COLO829 (cell line): ENCODE measurements at places on chromosomes 12 and 14.

DNA sequence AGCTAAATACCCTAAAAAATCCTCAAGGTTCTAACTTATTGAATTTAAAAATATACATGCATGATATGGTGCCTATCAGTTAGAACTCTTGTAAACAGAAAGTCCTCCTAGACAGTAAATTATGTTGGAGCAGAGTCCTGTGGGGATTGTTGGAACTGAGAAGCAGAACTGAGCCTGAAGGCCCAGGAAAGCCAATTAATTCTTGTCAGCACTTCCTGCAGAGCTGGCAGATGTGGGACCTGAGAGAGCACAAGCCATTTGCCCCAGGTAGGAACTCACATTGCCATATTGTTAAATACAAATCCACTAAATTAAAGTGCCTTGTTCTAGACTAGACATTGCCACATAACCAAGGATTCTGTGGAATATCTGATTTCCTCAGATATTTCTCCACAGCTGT is 117.1 kb downstream of the RTN1 start:
- no peak for DNase-seq

DNA sequence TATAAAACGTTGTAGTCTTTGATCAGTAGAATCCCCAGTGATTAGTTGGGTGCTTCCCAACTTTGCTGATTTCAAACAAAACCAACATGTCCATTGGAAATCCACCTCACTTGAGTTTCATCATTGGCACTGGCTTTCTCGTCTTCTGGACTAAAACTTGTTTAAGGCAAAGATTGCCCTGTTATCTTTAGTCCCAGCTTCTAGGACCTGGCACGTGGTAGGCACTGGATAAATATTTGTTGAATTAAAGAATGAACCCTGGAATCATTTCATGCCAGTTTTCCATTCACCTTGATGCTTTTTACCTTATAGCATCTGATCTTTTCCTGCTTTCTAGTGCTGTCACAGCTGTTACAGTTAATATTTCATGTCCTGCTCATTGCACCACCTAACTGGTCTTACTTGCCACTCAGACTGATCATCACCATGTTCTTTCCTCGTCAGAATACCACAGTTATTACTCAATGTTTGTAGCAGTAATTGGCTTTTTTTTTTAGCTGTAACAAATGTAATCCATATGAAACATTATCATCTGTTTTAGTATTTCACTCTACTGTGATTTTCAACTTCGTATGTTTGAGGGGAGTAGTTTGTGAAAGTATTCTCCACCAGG is 7.3 kb upstream of the C12orf50 start:
- DNase-seq: no peak

GRCh38 chr12:56061982-56062381 is 18.0 kb upstream of the ERBB3 start:
- no peak for DNase-seq

- no peak for DNase-seq
These were observed 92.2 kb upstream of the DAAM1 start for GRCh38 chr14:59096303-59096702.

DNA sequence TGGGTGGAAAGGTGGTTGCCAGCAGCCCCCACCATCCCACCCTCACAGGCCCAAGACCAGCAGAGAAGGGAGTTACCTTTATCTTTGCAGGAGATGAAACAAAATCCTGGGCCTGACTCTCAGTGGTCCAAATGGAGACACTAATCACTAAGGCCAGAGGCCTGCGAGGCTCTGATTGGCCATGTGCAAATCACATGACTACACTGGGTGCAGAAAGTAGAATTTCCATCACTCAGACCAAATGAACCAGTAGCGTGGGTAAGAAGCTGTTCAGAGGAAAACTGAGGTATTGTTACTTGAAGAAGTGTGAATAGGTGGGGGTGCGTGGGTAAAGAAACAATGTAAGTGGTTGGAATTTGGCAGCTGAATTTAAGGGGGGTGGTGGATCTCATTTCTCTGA is 20.2 kb upstream of the PPP1CC start:
- DNase-seq: no peak
